ENCODE measurements at places on chromosomes 6 and 20. TPM values are rescaled to one million over a fixed set of nuclear protein-coding genes. Genes with fewer than 3 reads are reported as not detected.

- DNase-seq: no peak
- H3K27me3 ChIP-seq: no peaks in the 10 kb centered on the region
- no peaks in the 10 kb centered on the region for H3K36me3 ChIP-seq
- H3K4me3 ChIP-seq: no peak overlapping the region
- no peak overlapping the region for H3K27ac ChIP-seq
These were observed 54.2 kb downstream of the REV3L start for GRCh38 chr6:111428811-111429210.

GRCh38 chr6:119881416-119881815, 531.9 kb upstream of the MAN1A1 start:
- no peak overlapping the region for H3K27ac ChIP-seq
- no peak overlapping the region for H3K4me3 ChIP-seq
- no peaks in the 10 kb centered on the region for H3K4me1 ChIP-seq
- no peaks in the 10 kb centered on the region for H3K27me3 ChIP-seq
- H3K36me3 ChIP-seq: no peaks in the 10 kb centered on the region

DNA sequence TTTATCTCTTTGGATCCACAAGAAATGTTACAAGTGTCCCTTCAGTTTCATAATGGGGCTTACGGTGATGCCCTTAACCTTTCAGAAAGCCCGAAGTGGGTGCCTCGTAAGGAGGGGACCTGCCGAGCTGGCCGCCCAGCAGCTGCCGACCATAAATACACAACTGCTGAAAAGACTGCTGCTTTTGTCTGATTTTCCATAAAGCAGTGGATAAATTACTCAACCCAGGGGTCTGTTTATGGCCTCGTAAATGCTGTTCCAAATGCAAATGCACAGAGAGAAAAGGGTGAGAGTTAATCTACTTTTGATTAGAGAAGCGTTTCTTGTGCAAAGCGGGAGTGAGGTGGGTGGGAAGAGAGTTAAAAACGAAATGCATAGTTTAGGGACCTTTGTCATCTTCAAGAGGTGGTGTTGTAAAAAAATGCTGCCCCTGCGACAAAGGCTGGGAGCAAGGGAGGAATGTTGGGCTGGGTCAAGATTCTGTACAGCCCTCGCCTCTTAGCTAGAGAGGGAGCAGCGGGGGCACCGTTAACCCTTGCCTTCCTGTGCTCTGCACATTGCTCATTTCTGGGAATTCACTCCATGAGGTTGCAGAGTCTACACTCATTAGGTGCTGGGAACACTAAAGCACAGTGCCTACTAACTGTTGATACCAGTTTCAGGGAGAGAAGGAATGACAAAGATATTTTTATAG, 112.0 kb upstream of the MTHFD1L start:
- peak overlapping the region; percentile 35 for H3K27ac ChIP-seq
- H3K4me1 ChIP-seq: peaks cover 28% of the 10 kb centered on the region
- H3K36me3 ChIP-seq: no peaks in the 10 kb centered on the region

GRCh38 chr20:40769677-40770285, 80.7 kb upstream of the MAFB start:
- no peak for DNase-seq
- H3K27me3 ChIP-seq: no peaks in the 10 kb centered on the region
- no peak overlapping the region for H3K4me3 ChIP-seq
- H3K27ac ChIP-seq: no peak overlapping the region
- H3K4me1 ChIP-seq: peaks cover under 1% of the 10 kb centered on the region
- H3K36me3 ChIP-seq: no peaks in the 10 kb centered on the region

DNA sequence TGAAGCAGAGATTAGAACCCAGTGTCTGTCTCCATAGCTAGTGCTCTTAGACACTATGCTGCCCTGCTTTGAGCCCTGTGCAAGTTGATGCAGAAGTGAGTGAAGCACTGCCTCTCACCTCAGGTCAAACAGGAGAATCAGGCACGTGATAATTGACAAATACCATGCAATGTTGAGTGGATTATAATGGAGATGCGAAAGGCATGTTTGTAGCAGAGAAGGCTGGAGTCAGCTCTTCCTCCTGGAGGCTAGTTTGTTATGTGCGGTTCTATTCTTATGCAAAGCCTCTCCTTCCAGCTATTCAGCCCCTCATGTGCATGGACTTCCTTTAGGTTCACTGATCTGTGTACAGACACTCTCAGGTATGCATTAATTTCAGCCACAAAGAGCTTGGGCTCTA, 108.5 kb downstream of the MANEA start:
- no peaks in the 10 kb centered on the region for H3K27me3 ChIP-seq
- peak; percentile 39 for DNase-seq
- H3K36me3 ChIP-seq: no peaks in the 10 kb centered on the region
- no peak overlapping the region for H3K27ac ChIP-seq
- no peaks in the 10 kb centered on the region for H3K4me1 ChIP-seq
- H3K4me3 ChIP-seq: no peak overlapping the region

ZSCAN16 gene
- total RNA-seq: 8.4 TPM

TGM3 gene
- 0.31 TPM for total RNA-seq

DNA sequence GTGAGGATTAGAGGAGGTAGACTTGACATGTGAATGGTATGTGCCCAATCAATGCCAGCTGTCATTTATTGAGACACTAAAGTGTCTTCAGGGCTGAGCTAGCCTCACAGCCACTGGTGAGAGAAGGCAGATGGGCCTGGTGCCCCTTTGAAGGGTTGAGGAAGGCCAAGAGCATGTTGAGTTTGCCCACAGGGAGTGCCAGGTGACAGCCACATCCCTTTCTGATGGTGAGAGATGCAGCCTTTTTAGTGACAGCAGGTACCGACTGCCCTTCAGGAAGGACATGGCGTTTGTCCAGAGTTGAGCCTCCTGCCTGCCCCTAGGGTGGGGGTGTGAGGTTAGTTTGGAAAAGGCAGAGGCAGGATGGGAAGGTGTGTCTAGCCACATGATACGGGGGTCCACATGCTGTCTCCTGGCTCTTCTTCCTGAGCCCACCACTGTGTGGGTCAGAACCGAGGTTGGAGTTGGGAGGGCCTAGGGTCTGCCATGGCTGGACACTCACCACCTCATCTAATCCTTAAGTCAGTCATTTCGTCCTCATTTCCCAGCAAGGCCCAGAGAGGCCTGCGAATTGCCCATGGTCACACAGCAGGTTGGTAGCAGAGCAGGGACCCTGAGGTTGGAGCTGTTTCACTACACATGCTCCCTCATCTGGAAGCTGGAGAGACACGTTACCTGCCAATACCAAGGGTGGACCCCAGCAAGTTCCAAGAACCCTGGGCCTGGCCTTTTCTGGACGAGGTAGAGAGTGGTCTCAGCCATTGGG, 32.5 kb downstream of the SPDEF start:
- H3K4me3 ChIP-seq: no peak overlapping the region

HLA-DPA1 gene
- 1.5 TPM for total RNA-seq

DNA sequence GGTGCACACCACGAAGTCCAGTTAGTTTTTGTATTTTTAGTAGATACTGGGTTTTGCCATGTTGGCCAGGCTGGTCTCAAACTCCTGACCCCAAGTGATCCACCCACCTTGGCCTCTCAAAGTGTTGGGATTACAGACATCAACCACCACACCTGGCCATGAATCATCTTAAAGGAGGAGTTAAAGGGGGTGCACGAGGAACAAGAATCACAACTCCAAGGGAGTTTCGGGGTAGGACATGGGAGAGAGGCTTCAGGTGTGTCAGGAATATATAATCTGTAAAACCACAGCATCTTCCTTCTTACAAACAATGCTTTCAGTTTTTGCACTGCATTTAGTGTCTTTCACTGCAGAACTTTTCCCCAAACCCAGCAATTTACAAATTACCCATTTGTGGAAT, 137.4 kb upstream of the SGK1 start:
- no peak overlapping the region for H3K4me3 ChIP-seq
- H3K36me3 ChIP-seq: no peaks in the 10 kb centered on the region
- no peaks in the 10 kb centered on the region for H3K4me1 ChIP-seq
- DNase-seq: no peak
- H3K27ac ChIP-seq: no peak overlapping the region

PET117 gene
- total RNA-seq: 58.3 TPM

DNA sequence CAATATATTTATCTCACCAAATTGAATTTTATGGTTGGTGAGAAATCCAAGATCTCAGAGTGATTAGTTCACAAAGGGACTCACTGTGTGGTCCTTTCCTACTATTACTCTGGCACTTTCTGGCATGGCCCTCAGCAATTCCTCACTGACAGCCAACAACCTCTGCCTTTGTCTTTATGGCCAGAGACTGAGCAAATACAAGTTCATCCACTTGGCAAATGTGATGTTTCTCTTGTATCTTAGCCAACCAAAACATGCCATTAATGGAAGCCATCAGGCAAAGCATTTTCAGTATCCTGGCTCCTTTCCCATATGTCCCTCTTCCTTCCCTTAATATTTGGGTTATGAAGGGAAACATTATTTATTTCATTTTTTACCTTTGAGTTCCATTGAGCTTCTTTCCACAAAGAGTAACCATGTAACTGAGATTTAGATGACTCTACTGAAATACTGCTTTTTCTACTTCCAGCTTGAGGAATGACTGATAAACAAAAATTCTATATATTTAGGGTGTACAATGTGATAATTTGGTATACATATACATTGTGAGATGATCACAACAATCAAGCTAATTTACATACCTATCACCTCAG, 30.8 kb upstream of the SMLR1 start:
- H3K36me3 ChIP-seq: peaks cover 3% of the 10 kb centered on the region
- H3K4me1 ChIP-seq: no peaks in the 10 kb centered on the region
- DNase-seq: no peak
- H3K4me3 ChIP-seq: no peak overlapping the region
- no peak overlapping the region for H3K27ac ChIP-seq
- H3K27me3 ChIP-seq: no peaks in the 10 kb centered on the region

RCAN2 gene
- 6.7 TPM for total RNA-seq

HEY2 gene
- 1.1 TPM for total RNA-seq

DNA sequence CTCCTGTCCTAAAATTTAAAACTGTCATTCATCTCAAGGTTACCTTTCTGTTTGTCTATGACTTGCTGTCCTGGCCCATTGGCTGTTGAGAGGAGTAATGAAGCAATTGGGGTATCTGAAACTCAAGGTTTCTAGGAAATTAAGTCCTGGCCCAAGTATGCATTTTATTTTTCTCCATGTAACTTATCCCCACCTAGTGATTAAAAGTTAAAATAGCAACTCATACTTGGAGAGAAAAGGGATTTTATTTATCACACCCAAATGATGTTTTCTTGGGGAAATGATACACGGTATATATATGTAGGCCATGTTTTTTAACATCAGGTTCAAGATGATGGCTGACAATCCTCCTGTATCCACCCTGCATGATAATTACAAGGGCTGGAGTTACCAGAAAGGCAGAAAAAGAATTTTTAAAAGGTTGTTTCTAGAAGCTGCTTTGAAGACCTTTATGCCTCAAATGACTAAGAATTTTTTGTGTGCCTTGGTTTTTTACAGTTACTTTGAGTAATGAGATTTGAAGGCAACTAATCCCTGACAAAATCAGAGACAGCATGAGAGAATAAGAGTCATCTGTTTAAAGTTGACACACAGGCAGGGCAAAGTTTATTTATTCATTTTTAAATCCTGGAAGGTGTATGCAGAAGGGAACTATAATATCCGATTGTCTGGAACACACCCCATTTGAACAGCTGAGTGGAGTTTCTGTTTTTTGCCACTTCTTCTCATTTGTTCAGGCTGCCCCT, 28.9 kb upstream of the C6orf58 start:
- no peak overlapping the region for H3K27ac ChIP-seq
- no peak for DNase-seq
- no peaks in the 10 kb centered on the region for H3K36me3 ChIP-seq
- H3K27me3 ChIP-seq: no peaks in the 10 kb centered on the region
- H3K4me3 ChIP-seq: no peak overlapping the region

THBS2 gene
- total RNA-seq: 0.13 TPM

DNA sequence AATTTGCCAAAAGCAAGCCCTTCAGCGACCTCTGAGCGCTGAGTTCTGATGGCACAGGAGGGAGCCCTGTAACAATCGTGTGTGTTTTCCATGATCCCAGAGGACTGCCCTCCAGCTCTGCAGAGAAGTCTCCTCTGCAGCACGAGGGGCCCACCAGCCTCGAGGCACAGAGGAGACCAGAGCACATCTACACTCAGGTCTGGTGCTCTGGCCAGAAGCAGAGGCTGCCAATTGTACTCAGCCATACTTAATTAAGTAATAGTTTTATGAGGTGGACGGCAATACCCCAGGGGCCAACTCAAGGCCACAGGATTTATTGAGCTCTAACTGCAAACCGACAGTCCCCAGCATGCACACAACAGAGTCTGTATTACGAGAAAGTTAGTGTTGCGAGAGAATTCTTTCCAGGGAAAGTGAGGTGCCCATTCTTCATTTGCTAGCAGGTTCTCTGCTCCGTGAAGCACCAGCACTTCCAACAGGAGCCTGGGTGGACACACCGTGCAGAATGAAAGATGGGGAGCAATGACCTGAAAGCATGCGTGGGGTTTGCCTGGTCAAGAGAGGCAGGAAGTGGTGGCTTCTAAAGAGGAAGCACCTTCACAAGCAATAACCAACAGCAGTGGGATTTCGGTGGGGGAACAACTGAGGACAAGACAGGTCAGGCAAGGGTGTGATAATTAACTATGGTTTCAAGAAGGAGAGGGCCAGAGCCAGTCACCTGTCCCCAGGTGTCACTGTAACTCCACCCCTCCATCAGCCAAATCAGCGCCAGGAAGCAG, 92.8 kb upstream of the FOXC1 start:
- no peak overlapping the region for H3K27ac ChIP-seq
- H3K4me1 ChIP-seq: no peaks in the 10 kb centered on the region
- H3K27me3 ChIP-seq: peaks cover 1% of the 10 kb centered on the region
- H3K36me3 ChIP-seq: no peaks in the 10 kb centered on the region
- no peak overlapping the region for H3K4me3 ChIP-seq
- no peak for DNase-seq

- H3K27me3 ChIP-seq: no peaks in the 10 kb centered on the region
- no peak overlapping the region for H3K4me3 ChIP-seq
- peaks cover 6% of the 10 kb centered on the region for H3K4me1 ChIP-seq
- H3K36me3 ChIP-seq: no peaks in the 10 kb centered on the region
- no peak overlapping the region for H3K27ac ChIP-seq
These were observed 99.9 kb downstream of the ALDH8A1 start for GRCh38 chr6:134849920-134850447.

- H3K4me3 ChIP-seq: no peak overlapping the region
- H3K27ac ChIP-seq: no peak overlapping the region
- H3K36me3 ChIP-seq: peaks cover 7% of the 10 kb centered on the region
- H3K27me3 ChIP-seq: no peaks in the 10 kb centered on the region
- DNase-seq: no peak
These were observed 84.9 kb downstream of the ASCC3 start for GRCh38 chr6:100796049-100796823.

DNA sequence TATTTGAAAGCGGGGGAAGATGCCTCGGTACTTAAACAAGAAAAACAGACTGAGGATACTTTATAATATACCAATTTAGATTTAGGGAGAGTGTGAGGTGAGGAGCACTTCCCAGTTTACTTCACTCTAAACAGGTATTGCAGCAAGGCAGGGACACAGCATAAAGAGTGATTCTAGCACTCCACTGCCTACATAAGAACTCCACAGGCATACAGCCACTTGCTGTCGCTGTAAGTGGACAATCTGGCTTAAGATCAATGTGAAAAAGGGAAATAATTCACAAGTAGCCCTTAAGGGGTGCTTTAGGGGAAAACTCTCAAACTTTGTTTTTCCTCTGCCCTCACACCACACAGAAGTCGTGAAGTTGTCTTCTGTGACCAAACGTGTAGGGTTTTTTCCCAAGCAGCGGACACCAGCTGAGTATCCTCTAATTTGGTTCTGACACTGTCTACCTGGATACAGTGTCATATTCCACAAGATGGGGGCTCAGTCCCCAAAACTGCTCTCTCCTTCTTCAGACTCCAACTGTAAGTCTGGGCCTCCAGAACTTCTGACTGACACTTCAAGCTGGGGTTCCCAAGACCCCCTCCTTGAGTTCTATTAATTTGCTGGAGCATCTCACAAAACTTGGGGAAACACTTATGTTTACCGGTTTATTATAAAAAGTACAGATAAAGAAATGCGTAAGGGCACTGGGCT, 9.3 kb downstream of the ADNP start:
- no peak overlapping the region for H3K4me3 ChIP-seq
- no peak for DNase-seq
- H3K4me1 ChIP-seq: peaks cover 50% of the 10 kb centered on the region
- no peak overlapping the region for H3K27ac ChIP-seq
- H3K27me3 ChIP-seq: no peaks in the 10 kb centered on the region
- peaks cover 16% of the 10 kb centered on the region for H3K36me3 ChIP-seq

C20orf141 gene
- not detected for total RNA-seq
